Prostate gland (tissue), 2 donors: ENCODE measurements at places on chromosomes 5 and 9. TPM values are rescaled to one million over a fixed set of nuclear protein-coding genes. Genes with fewer than 3 reads are reported as not detected.
A peak's percentile ranks its signal among the peaks of the same experiment; 100 is the strongest.

The FLT4 gene
- 20.6 TPM for total RNA-seq

The MED22 gene
- 31.1 TPM for total RNA-seq

The PCDHAC1 gene
- 1.1 TPM for total RNA-seq

The SNCB gene
- not detected for total RNA-seq

DNA sequence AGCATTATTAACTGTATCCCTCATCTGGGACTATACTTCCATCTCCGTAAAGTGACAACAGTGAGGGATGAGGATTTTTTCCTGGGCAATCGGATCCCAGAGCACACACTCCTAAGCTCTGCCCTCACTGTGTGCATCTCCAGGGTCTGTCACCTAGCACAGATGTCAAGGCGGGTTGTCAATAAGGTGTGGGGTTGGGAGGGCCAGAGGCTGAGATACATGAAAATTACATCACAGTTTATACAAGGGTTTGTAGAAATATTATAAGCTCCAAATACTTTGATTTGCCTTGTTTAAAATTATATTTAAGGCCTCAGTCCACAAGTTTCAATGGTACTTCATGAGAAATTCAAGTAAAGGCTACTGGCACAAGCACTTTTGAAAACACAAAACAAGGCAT lies 4.5 kb downstream of the ADAMTS12 start:
- no peak for DNase-seq

DNA sequence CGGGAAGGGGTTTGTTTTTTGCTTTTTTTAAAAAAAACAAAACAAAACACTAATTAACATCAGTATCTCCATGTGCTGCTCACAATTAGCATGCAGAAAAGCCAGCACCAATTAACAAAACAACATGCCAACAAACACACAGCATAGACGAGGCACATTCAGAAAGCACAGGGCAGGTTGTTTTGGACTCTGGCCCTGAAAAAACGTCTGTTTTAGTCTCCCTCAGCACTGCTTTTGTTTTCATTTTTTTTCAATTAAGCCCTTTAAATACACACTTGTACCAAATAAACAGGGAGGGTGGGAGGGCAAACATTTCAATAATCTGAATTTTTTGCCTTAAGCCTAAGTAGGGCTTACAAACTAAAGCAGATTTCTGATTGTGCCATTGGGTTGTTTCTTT lies 309.6 kb downstream of the DTWD2 start:
- DNase-seq, result no peak

DNA sequence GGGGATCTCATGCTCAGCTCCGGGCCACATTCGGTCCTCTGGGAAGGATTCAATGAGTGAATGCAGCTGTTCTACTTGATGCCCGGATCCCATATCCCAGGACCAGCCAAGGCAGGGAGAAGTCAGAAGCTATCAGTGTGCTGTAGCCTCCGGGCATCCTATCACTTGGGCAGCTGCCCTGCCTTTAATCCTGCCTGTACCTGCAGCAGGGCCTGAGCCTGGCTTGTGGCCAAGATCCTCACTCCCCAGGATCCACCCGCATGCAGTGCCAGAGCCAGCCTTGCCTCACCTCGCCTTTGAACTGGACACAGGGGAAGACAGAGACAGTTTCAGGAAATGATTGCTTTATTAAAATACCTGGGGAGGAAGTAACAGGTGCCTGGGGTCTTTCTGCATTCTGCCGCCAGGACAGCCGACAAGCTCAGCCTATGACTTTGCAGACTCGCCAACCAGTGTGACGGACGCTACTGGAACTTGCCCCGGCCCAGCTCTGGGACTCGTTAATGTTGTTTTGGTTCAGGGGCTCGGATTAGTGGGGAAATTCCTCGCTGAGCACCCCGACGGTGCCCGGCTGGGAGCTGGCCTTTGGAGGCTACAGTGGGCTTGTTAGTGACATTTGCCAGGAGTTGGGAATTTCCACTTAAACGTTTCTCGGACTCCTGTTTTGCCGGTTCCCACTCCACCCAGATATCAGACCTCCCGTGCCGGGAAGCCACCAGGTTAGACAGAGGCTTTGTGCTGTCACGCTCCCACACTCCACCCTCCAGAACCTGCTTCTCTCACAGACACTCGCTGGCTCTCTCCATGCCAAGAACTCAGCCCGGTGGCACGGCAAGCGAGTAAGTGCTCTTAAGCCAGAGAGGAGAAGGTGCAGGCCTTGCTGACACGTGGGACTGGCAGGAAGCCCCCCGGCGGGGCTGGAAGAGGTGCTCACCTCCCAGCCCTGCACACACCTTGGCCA lies 721 bp downstream of the PTGES start:
- DNase-seq, result peak; percentile 77

DNA sequence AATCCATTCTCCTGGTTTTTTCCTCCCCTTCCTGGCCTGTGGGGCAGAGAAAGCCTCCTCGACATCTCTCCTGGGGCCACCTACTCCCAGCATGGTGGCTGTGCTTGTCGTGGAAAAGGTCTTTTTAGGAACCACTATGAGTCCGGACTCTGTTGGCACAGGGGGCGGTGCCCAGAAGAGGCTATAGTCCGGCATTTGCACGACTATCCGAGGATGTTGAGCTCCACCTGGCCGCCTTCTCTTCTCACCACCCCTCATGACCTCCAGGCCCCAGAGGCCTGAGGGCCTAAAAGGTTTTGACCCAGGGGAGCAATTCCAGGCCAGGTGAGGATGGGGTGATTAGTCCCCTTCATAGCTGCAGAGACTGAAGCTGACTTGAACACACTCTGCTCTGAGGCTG lies 14.1 kb downstream of the CSF2 start:
- DNase-seq, result no peak

DNA sequence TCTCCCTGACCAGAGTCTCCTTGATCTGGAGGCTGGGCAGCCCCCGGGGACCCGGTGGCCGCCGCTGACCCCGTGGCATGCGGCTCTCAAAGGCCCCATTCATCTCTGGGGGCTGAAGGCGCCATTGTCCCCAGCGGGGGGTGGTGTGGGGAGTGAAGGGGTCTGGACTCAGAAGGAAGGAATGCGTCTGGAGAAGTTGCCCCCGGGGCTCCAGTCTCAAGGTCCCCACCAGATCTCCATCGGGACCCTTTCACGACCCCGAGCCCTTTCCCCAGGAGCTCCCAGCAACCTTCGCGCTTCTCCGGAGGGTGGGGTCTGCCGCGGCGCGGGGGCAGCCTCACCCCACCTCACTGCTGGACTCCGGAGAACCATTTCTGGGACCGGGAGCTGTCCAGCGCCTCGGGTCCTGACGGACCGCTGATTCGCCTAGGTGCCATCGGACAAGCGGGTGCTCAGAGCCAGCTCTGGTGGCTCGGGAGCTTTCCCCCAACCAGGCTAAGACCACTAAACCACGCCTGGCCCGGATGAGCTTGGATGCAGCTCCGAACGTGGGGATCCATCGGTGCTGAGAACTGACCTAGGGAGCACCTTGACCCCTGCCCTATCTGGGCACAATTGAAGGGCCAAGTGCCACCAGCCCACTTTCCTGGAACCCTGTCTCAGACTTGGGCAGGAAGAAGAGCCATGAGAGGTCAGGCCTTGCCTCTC lies 5.1 kb upstream of the PCDH1 start:
- no peak for DNase-seq

- no peak for DNase-seq
These were observed 129.4 kb upstream of the OR13F1 start for GRCh38 chr9:104374711-104375110.

- DNase-seq, result no peak
These were observed 6.4 kb downstream of the GRIA1 start for GRCh38 chr5:153496835-153497234.

GRCh38 chr5:113266227-113266912 lies 168.4 kb downstream of the TSSK1B start:
- DNase-seq, result no peak

- no peak for DNase-seq
These were observed 161.2 kb downstream of the ZNF462 start for GRCh38 chr9:107024193-107024592.

DNA sequence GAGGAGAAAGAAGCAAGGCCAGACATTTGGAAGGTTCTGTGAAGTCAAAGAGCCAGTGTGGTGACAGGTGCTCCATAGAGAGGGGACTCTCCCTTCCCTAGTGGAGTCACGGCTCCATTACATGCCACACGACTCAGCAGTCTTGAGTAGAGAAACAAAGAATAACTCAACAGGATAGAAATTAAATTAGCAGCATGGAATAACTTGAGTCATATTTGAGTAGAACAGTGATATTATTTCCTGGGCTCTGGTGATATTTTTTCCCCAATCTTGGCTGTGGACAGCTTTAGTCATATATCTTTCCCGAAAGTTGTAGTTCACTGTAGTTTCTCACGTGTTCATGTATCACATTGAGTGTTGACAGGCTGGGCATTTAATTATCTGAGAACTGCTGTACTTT lies 149.7 kb upstream of the EFNA5 start:
- DNase-seq, result no peak
